ENCODE measurements at places on chromosomes 2 and 18.

DNA sequence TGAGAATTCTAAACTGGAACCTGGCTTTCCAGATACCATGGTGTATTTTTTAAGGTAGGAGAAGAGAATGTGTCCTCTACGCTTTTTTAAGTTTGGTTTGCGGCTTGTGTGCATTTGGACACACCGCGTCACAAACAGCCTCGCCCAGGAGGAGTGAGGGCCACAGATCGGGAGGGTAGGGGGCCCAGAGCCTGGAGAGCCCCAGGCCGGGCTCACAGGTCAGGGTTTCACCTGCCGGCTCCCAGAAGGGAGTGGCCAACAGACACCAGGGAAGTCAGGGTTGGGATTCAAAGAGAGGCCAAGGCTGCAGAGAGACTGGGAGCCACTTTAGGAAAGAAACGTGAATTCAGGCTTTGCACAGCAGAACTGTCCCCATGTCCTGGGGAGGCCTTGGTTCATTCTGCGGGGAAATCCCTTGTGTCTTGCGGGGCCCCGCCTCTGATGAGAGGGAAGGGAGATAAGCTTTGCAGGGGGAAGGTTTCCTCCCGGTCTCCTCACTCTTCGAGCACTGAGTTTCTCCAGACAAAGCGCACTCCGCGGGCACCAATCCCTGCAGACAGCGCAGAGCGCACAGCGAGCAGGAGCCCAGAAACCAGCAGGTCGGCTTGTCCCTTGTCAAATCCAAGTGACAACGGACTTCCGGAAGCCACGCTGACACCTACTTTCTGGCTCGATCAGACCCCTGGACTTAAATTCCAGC, 2.0 kb upstream of the TUBB6 start:
- no peak for DNase-seq

DNA sequence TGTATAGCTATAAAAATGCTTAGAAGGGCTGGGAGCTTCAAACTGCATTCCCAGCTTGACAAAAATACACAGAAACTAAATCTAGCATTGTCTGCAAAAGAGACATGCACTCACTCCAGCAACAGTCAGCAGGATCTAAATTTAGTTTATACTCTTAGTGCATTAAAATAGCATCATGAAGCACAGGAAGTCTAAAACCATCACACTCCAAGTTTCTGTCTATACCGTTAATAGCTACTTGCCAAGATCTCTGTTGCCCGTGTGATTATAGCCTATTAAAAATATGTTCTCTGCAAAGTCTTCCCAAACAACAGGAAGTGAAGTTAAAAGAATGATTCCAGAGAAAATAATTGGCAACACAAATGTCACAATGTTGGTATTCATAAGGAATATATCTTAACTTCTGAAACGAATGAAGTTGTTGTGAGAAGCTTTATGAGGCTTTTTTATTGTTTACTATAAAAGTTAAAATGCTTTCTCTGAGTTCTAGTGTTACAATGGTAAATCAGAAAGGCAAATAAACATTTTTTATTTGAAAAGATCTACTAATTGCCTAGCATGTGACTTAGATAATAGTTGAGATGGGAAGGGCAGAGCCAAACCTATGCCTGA, 184.2 kb downstream of the ZNF385B start:
- peak; percentile 65 for DNase-seq

- DNase-seq, result no peak
Measured at GRCh38 chr2:223260681-223261080, 208.7 kb downstream of the KCNE4 start.

GRCh38 chr2:169561364-169561763, 12.3 kb downstream of the FASTKD1 start:
- no peak for DNase-seq

DNA sequence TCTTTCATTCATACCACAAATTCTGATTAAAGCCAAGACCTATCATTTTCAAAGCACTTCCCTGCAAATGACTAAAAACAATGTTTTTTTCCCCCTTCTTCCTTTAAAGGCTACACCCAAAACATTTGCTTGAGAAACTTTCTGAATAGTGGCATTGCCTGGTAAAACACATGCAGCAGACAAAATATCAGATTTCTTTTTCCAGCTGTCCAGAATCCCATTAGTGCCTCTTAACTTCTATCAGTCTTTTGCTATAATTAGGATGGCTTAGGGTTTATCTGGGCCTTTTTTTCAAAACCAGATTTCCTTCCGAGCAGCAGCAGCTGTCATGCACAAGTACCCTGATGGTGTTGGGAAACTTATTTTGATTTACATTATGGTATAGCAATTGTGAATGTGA, 50.6 kb downstream of the ALPK2 start:
- no peak for DNase-seq

- DNase-seq, result peak; percentile 21
Measured at GRCh38 chr2:171086352-171087290, 74.1 kb downstream of the TLK1 start.

Measured in muscle of back (tissue), 13 donors.